ENCODE measurements at places on chromosomes 1 and 21.

- no peak for DNase-seq
These were observed 1.4 kb downstream of the CSRP1 start for GRCh38 chr1:201505503-201505890.

DNA sequence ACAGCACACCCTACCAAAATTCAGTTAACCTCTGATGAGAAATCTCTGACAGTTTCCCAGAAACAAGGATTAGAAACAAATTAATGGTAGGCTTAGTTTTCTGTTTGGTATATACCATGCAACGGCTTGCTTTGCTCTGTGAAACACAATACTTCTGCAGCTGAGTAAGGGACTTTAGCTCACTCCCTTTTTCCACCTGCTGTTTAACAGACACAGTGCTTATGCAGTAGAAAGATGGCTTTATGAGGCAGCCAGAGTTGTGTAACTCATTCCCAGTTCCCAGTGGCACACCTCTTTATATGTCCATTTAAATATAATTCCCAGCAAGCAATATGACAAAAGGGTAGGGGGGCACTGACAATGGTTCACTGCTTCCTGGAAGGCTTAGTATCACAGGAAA is 124.0 kb downstream of the PIGK start:
- no peak for DNase-seq

- DNase-seq = no peak
These were observed 4.3 kb downstream of the RAB25 start for GRCh38 chr1:156065212-156065611.

DNA sequence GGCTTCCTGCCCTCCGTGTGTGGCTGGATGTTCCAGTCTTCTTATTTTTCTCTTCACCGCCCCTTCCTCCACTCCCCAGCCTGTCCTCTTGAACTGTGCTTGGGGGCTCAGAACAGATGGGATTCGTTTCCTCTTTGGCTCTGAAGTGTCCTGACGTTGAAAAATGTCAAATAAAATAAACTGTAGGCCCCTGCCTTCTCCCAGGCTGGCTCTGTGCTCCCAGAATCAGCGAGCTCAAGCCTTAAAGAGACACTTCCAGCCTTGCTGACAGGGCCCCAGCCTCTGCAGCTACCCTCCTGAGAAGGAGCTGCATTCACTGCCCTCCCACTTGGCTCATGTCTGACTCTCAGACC is 104.2 kb upstream of the IPO9 start:
- peak; percentile 41 for DNase-seq

- no peak for DNase-seq
These were observed 154.8 kb downstream of the GREM2 start for GRCh38 chr1:240457203-240457602.

DNA sequence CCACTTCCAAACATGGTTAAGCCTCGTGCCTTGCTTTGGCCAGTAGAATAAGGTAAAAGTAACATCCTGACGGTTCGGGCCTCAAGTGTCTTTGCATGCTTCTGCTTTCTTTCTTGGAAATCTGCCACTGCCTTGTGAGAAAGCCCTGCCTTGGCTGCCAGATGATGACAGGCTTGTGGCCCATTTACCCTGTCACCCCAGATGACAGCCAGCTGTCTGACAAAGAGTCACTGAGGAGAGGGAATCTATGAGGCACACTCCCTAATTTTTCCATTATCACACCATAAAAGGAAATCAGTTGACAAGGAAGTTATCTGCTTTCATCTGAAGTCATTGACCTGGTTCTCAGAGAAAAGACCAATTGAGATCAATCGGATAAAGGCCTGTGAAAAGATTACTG is 199.8 kb downstream of the USH2A start:
- no peak for DNase-seq

- peak; percentile 42 for DNase-seq
These were observed 797 bp downstream of the WDR47 start for GRCh38 chr1:109040989-109041620.

GRCh38 chr1:204241050-204241449 is 27.3 kb upstream of the GOLT1A start:
- no peak for DNase-seq

All from femur (tissue), 1 donor.